C1 segment of cervical spinal cord (tissue), 14 donors: ENCODE measurements at places on chromosomes 11 and 22.

DNA sequence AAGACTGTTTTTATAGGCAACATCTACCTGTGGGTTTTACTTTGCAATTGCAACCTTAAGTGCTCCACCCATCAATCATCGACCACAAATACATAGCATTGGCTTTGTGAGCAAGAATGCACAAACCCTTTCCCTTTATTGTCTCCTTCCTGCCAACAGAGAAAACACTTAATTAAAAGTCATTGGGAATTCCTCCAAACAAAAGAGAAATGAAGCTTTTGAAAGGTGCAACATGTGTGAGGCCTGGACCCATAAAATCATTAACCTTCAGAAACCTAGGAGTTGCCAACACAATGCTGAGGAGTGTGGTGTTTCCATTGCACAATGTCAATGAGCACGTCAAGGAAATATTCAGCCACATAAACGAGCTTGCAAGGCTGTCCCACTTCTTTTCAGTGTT, 223.2 kb downstream of the BLID start:
- no peak for DNase-seq

DNA sequence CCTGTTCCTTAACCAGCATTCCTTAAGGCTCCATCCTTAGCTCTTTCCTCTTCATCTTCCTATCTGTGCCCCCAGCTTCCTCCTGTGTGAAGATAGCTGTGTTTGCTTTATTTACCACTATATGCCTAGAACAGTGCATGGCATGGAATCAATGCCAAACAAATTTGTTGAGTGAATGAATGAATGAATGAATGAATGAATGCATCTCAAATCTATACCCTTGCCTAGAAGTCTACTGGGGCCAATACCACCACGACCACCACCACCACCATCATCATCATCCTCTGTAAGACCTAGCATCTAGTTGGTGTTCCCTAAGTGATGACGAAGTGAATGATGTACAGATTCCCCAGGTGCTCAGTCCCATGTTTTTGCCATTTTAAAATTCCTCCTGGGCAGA, 819 bp upstream of the OTOG start:
- no peak for DNase-seq

DNA sequence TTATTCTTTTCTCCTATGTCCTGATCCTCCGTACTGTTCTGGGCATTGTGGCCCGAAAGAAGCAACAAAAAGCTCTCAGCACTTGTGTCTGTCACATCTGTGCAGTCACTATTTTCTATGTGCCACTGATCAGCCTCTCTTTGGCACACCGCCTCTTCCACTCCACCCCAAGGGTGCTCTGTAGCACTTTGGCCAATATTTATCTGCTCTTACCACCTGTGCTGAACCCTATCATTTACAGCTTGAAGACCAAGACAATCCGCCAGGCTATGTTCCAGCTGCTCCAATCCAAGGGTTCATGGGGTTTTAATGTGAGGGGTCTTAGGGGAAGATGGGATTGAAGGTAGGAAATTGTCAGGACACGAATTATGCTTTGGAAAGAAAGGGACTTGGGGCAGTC, 843 bp downstream of the OR51T1 start:
- DNase-seq, result no peak

GRCh38 chr11:45321669-45322068, 35.5 kb upstream of the SYT13 start:
- DNase-seq, result no peak

DNA sequence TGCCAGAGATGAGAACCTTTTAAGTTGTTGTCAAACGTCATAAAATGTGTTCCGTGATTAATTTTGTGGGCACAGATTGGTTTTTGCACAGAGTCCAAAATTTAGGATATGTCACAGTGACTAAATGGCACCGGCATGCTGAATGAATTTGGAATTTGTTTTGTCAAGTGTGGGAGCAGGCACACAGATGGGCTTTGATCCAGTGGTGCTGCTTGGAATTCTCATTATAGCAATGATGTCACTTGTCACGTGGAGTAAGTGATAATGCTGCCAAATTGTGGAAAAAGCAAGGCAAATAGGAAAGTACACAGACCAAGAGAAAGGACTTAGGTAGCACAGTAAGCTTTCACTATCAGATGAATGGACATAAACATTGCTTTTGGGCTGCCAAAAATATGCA, 8.0 kb upstream of the LIN7C start:
- DNase-seq, result no peak

GRCh38 chr11:11366793-11367192, 13.7 kb upstream of the CSNK2A3 start:
- no peak for DNase-seq

GRCh38 chr22:21564411-21564810, 3.1 kb upstream of the UBE2L3 start:
- no peak for DNase-seq
